ENCODE measurements at places on chromosomes 1 and 21.

- DNase-seq, result no peak
These were observed 33.2 kb upstream of the BTG2 start for GRCh38 chr1:203271962-203272632.

GRCh38 chr1:157030728-157031127 lies 14.8 kb downstream of the ARHGEF11 start:
- DNase-seq, result no peak

DNA sequence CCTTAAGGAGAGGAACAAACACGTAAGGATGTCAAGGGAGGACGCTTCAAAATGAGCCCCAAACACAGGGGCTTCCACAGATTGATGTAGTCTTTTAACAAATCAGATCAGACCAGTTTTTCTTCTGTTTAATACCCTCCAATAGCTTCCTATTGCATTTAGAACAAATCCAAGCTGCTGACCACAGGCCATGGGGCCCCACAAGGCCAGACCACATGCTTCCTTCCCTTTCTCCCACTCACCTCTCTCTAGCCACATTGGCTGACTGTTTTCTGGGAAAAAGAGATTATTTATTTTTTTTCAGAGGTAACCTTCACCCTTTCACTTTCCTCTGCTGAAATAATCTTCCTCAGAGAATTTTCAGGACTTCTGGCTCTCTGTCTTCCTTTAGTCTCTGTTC lies 380.6 kb downstream of the SIPA1L2 start:
- DNase-seq, result no peak

DNA sequence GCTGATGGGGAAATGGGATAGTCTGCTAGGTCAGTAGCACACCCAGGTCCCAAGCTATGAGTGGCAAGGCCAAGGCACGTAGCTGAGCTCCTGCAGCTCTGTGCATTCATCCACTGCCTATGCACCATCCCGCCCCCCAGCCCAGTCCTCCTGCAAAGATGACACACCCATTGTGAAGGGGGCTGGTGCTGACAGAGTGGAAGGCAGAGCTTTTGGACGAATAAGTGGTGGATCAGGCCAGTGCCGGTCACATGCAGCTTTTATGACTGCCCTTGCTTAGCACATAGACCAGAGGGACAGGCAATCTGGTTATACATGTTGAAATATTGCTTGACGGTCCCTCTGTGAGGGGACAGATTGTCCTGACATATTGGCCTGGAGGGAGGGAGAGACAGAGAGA lies 494.3 kb downstream of the PTPRU start:
- no peak for DNase-seq

GRCh38 chr21:25330266-25330665 lies 277.0 kb downstream of the MRPL39 start:
- DNase-seq, result no peak

GRCh38 chr1:67705735-67706453 lies 20.9 kb downstream of the GADD45A start:
- no peak for DNase-seq

GRCh38 chr1:185263292-185263691 lies 53.8 kb downstream of the IVNS1ABP start:
- no peak for DNase-seq

GRCh38 chr21:41926117-41926806 lies 27.6 kb downstream of the C2CD2 start:
- DNase-seq, result peak; percentile 83

DNA sequence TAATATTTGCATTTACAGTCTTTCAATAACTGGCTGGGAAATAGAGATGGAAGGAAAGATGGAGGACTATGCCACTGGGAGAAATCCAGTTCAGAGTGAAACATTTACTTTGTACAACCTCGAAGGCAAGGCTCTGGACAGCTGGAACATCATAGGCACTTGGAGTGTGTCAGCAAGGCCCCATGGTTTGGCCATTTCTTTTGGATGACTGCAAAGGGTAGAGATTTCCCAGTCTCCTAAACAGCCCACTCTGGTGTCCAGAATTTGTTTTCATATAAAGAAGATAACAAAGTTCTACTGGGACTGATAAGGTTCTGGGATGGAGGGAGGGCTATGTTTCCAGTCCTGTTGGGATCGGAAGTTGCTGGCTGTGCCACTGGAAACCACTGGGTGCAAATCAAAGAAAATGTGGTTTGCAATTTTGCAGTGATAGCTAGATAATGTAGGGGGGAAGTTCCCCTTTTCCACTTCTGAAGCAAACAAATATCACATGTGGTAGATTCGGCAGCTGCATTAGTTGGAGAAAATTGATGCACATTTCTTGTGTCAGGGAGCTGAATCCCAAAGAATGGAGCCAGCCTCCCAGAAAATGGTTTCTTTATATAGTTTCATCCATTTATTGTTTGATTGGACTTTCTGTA lies 16.2 kb downstream of the KCND3 start:
- no peak for DNase-seq

DNA sequence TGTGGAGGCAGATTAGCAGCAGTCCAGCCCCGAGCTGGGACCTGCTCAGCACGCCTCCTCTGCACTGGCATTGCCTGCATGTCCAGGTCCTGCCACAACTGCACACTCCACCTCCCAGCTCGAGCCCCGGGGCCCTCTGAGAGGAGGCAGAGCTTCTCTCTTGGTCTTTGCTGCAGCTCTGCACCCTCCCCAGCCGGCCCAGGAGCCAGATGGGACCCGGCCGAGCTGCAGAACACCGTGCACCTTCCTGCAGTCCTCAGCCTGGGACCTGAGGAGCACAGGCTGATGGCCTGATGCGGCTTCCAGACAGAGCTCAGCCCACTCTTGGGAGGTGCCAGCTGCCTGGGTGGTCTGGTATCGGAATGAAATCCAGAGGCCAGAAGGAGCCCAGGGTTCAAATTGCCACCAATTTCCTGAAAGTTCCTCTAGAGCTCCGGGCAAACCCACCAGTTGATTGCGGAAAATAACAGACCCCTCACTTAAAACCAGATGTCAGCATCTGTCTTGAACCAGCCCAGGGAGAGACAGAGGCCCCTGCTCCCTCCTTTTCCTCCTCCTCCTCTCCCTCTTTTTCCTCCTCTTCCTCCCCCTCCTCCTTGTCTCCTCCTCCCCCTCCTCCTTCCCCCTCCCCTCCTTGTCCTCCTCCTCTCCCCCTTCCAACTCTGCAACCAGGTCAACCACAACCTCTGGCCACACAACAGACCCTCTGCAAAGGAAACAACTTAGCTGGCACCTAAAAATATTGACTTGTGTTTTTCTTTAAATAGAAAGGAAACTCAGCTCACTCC lies 10.6 kb upstream of the SPSB1 start:
- DNase-seq, result no peak

- no peak for DNase-seq
These were observed 4.7 kb upstream of the PFKL start for GRCh38 chr21:44295163-44295573.

DNA sequence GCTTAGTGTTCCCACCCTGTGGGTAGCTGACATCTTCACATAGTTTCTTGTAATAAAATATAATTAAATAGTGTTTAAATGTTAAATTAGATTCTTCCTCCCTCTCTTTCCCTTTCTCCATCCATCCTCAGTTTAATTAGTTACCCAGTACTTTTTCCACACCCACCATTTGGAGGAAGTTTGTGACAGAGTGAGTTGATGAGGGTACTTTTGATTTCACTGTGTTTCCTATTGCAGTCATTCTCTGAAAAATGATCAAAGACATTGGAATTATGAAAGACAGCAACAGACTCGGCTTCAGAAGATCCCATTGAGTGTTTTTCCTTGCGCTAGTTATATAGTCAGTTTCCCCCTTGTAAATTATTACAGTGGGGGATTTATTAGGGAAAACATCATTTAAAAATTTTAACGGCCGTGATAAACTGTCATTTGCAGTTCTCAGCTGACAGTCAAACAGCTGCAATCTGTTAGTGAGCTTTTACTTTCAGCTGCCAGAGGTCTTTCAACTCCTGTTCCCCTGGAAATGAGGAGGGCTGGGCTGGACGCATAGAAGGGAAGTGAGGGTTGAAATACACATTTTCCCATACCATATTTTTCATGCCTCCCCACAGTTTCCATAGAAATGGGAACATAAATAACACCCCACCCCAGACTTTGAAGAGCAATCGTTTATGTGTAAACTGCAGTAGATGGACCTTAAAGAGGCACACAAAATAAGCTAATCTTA lies 61.3 kb upstream of the CACYBP start:
- DNase-seq, result no peak

GRCh38 chr1:79131626-79132025 lies 125.1 kb upstream of the ADGRL4 start:
- no peak for DNase-seq

DNA sequence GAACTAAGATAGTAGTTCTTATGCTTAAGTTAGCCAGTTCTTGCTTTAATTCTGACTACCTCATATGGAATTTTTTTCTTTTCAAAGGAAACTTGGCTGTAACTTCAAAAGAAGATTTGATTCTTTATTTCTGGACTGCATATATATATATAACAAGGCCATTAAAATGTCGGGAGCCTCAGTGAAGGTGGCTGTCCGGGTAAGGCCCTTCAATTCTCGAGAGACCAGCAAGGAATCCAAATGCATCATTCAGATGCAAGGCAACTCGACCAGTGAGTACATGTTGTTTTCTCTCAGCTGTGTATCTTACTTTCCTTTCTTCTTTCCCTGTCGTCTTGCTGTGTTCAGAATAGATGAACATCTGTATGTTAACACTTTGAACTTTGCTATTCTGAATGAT lies 21.8 kb downstream of the KIF1B start:
- DNase-seq, result no peak

- no peak for DNase-seq
These were observed 1.5 kb downstream of the C1orf35 start for GRCh38 chr1:228101614-228101993.

- no peak for DNase-seq
These were observed 737.2 kb upstream of the CHRM3 start for GRCh38 chr1:238649200-238649599.

DNA sequence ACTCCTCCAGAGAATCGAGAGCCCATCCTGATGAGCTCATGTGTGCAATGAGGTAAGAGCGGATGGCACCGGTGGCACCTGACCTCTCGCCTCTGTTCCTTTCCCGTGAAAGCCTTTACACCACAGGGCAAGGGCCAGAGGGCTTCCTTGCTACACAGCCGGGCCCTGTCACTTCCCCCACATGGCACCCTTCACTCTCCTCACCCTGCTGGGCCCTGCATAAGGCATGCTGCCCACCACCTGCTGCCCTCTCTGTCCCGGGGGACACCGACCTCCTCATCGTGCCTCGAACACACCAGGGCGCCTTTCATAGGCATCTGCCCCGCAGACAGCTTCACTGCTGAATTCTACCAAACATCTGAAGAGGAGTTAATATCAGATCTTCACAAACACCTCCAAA lies 45.1 kb upstream of the C1orf174 start:
- DNase-seq, result no peak

GRCh38 chr1:221336126-221336525 lies 405.8 kb downstream of the DUSP10 start:
- DNase-seq, result no peak

DNA sequence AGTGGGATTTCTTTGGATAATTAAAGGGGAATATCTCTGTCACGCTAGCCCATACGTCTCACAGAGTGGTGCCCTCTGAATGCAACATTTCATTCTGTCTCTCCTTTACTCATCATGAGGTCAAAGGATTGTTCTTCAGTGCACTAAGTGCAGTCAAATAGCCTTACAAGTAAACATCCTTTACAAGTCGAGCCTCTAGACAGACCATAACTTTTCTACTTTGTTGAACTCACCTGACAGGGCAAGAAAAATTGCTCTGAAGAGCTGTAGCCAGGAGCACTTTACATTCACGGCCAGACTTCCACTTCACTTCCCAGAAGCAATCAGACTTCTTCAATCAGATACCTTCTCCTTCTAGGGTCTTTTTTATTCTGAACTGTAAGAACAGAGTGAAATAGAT lies 768.0 kb upstream of the TMPRSS15 start:
- no peak for DNase-seq

DNA sequence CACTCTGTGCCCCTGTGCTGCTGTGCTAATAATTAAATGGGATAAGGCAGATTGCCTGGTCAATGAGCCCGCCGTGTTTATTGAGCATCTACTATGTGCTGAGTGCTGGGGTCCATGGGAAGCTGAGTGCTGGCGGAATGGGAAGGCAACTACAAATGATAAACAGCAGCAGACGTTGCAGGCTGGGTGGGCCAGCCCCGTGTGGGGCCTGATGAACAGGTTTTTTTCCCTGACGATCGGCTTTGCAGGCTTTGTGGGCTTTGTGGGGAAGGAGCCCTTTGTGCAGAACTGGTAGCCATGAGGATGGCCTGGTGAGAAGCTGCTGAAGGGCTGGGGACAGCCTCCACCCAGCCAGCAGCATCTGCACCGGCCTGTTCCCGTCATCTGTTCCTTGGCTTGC lies 3.5 kb downstream of the PDE9A start:
- no peak for DNase-seq

DNA sequence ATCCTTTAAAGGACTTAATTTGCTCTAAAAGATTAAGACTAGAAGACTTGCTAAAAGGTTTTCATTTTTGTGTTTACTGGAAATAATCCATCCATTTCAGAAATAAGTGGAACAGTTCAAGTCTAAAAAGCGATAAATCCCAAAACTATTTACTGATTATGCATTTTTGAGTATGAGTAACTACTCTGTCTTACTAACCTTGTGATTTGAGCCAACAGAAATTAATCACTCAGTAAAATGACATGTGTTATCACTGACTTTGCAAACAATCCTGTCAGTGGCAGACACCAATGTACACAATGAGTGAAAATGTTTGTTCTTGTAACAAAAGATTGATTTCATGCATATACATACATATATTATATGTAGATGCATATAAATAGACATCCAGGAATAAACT lies 218.0 kb downstream of the DENND1B start:
- DNase-seq, result no peak

- DNase-seq, result peak; percentile 29
These were observed 14.9 kb downstream of the TMEM51 start for GRCh38 chr1:15168479-15168878.

DNA sequence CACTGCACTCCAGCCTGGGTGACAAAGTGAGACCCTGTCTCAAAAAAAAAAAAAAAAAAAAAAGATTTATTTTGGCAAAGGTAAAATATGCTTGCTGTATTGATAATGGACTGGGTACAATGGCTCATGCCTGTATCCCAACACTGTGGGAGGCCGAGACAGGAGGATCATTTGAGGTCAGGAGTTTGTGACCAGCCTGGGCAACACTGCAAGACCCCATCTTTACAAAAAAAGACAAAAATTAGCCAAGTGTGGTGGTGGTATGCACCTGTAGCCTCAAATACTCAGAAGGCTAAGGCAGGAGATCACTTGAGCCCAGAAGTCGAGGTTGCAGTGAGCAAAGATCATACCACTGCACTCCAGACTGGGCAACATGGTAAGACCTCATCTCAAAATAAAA lies 6.3 kb downstream of the SF3A3 start:
- DNase-seq, result no peak

DNA sequence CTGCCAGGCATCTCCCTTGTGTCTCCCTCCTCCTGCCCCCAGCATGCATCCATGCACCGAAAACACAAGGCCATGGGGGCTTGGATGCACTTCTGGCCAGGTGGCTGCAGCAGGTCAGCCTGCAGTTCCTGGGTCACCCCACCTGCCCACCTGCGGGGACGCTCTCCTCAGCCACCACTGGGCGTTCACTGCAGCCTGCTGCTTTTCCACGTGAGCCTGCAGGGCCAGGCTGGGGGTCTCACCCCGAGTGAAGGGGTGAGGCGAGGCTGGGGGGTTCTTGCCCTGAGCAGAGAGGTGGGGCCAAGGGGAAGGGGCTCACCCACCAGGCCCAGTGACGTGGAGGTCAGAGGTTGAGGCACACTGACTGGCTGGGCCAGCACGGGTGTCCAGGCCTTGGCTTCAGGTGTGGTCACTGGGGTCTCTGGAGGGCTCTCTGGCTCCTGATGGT lies 64.6 kb downstream of the WNT9A start:
- DNase-seq, result no peak

- DNase-seq, result no peak
These were observed 175.1 kb downstream of the MATN1 start for GRCh38 chr1:30548294-30548693.

- no peak for DNase-seq
These were observed 54.1 kb downstream of the NPHP4 start for GRCh38 chr1:5938101-5938646.
